Hematopoietic multipotent progenitor cell treated with erythropoietin and hydrocortisone succinate and interleukin-3 and kit ligand, for 6 days (in vitro differentiated cells): ENCODE measurements at places on chromosomes 5 and 9.

GRCh38 chr9:93954434-93955061, 607 bp downstream of the BARX1 start:
- no peak for DNase-seq

- DNase-seq, result no peak
Observed at GRCh38 chr9:15935661-15936305, 382.9 kb downstream of the CCDC171 start.

DNA sequence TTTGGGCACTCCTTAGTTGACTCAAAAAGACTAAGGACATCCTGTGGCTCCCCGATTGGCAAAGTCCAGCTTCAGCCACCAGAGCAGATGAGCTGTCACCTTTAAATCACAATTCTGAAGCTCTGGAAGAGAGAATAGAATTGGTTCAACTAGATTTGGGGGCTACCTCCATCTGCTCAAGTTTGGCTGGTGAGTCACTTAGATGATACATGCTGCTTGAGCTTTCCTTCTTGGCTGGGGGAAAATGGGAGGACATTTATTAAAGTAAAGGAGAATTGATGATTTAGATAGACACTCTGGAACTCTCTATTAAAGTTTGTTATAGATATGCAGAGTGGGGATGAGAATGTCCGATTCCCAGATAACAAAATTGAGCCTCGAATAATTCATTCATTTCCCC, 30.0 kb upstream of the GRIA1 start:
- DNase-seq, result no peak

GRCh38 chr9:4804531-4805016, 11.8 kb downstream of the RCL1 start:
- no peak for DNase-seq

DNA sequence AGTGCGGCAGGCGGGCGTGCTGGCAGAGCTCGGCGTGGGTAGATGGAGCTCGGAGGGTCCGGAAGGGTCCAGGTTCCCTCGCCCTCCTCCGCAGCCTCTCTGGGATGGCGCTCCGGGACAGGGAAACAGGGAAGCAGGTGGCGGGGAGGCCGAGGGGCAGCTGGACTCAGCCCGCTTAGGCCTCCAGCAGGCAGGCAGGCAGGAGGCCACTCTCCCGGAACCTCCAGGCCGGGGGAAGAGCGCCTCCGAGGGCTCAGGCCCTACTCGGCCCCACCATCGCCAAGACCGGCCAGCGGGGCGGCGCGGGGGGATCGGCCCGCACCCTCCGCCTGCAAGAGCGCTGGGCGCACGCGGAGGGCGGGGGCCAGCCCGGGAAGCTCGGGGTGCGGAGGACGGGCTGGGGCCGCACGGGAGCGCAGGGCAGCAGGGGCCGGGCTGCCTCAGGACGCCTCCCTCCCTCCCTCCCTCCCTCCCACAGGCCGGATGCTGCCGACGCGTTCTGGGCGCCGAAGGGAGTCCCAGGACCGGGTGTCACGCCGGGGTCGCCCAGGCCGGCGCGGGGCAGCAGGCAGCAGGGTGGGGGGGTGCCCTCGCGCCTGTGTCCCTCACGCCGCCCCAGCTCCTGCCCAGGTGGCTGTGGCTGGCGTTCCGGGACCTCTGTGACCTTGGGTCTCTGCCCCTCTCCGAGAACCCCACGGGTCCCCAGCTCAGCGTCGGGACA, 977 bp downstream of the MGAT4B start:
- DNase-seq, result peak; percentile 63

DNA sequence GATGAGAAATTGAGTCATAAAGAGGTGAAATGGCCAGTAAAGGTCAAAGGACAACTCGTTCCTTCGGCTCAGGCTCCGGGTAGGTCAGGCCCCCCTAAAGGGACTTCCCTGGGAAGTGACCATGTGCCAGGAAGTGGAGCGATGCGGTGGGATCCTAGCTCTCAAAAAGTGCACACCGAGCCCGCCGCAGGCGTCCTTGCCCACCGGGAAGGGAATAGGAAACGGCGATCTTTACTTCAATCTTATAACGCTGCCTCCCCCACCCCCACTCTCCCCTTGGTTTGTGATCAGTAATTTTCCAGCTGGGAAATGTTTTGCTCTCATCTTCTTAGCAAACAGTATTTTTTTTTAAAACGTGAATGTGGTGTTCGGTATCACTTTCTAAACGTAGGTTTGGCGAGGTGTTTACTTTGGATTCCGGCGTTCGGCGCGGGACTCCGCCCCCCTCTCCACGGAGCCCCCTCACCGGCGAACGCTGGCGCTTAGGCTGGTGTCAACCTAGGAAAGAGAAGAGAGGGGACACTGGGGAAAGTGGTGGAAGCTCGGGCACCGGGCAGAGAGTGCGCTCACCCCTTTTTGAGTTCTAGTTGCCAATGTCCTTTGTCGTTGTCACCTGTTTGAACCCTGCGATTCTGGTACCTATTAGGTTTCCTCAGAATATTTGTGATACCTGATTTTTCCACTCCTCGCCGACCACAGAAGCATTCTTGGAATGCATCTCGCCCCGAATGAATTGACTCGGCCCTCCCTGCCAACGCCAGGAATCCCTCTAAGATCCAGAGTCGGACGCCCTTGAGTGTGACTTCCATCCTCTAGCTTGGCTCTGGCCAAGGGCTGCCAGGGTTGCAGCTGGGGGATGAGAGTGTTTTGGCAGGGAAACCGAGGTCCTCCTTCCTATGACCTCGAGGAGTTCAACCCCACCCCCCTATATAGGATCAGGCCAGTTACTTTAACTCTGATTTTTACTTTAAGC, 1.8 kb upstream of the KLF4 start:
- no peak for DNase-seq

GRCh38 chr5:178365501-178366440, 133.2 kb upstream of the PHYKPL start:
- DNase-seq, result no peak

- no peak for DNase-seq
Observed at GRCh38 chr9:116280529-116280928, 126.9 kb downstream of the PAPPA start.

- DNase-seq, result peak; percentile 10
Observed at GRCh38 chr9:36985769-36986467, 48.1 kb downstream of the PAX5 start.

DNA sequence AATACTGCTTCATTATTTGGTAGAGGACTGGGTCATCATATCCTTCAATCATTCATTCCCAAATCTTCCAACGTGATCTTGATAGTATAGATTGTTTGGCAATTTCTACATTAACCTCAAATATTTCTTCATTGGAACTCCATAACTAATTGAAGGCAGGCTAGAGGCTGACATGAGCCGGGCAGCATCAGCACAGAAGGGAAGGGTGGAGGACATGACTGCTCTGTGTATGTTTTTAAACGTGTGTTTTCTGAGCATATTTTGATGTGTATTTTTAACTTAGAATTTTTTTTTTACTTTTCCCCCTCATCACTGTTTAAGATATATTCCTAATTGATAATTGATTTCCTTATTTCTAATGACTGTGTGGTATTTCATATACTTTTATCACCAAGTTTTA, 12.6 kb downstream of the DDX4 start:
- no peak for DNase-seq

DNA sequence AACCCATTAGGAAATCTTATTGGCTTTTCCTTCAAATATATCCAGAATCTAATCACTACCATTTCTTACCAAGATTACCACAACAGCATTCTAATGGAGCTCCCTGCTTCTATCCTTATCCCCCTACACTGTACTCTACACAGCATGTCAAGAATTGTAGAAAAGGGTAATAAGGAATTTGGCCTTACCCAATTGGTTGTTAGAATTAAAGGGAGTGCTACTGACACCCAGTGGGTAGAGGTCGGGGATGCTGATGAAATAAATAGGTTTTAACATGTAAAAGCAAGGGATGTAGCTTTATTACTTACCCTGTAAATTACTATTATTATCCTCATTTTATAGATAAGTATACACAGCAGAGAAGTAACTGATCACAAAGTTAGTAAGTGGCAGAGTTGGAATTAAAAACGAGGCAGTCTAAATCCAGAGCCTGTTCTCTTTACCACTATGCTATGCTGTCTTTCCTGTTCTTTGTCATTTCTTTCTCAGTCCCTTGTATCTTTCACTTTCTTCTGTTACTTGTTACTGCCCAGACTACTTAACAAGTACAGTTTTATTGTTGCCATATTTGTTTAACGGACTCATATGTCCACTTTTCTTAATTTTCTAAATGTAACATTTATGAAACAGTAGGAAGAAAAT, 10.5 kb downstream of the SLC38A9 start:
- DNase-seq, result no peak
